OCI-LY7 (cell line): ENCODE measurements at places on chromosomes 12 and 14.
A peak's percentile ranks its signal among the peaks of the same experiment; 100 is the strongest.

DNA sequence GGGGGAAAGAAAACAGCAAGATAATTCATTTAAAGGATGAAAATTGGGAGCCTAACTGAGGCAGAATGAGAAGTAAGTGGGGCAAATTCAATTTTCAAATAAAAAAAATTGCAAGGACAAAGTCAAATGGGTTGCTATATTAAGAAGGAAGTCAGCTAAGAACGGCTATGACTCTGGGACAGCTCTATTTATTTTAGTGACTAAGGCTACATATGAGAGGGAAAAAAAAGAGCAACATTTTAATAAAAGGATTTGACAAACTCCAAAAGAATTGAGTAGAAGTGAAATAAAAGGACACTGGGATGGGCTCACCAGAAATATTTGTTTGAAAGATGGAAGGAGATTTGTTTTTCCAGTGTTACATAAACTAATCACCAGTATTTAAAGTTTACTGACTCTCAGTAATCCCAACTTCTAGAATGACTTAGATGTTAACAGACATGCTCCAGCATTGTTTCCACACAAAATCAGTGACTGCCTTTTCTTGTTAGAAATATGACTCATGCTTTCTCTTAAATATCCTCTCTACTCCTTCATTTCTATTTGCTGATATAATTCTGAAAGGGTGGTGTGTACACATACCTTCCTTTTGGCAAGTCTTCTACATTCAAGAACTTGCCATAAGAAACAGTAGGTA, 198.5 kb downstream of the SLC25A21 start:
- DNase-seq: no peak

- no peak for DNase-seq
Observed at GRCh38 chr12:24553259-24553658, 395.6 kb downstream of the BCAT1 start.

GRCh38 chr12:27595231-27595642, 71.2 kb downstream of the PPFIBP1 start:
- no peak for DNase-seq

GRCh38 chr12:122584177-122584863, 57.3 kb downstream of the KNTC1 start:
- no peak for DNase-seq

- DNase-seq: no peak
Observed at GRCh38 chr14:44791730-44792129, 170.0 kb downstream of the KLHL28 start.

GRCh38 chr12:1716215-1716862, 25.5 kb downstream of the ADIPOR2 start:
- DNase-seq: no peak

GRCh38 chr12:21776175-21776574, 1.7 kb upstream of the KCNJ8 start:
- DNase-seq: no peak

GRCh38 chr12:62396750-62397149, 69.9 kb upstream of the MON2 start:
- no peak for DNase-seq

DNA sequence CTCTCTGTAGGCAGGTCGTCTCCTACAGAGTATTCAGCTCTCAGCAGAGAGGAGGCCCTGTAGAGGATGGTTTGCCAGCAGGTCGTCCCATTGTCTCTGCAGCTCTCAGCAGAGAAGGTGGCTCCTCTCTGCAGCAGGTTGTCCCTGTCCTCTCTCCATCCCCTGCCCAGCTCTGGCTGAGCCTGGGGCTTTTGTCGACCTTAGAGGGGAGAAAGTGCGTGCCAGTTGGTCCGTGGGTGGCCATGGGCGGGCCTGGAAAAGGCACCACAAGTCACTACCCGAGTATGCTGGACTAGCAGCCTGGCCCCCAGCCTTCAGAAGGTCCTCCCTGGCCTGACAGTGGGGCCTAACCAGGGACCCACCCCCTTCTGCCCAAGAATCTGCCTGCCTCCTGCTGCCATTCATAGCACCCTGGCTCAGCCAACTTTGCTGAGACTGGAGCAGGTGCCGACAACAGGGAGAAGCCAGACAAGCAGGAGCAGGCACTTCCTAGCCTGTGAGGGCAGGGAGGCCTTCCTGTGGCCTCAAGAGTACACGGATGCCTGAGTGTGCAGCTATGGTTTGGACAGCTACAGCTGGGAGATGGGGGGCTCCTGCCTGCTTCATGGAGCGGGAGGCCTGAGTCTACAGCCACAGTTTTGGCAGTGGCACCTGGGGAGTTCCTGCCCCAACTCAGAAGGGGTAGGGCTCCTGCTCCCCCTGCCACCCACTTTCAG, 59.7 kb upstream of the KCNH3 start:
- no peak for DNase-seq

DNA sequence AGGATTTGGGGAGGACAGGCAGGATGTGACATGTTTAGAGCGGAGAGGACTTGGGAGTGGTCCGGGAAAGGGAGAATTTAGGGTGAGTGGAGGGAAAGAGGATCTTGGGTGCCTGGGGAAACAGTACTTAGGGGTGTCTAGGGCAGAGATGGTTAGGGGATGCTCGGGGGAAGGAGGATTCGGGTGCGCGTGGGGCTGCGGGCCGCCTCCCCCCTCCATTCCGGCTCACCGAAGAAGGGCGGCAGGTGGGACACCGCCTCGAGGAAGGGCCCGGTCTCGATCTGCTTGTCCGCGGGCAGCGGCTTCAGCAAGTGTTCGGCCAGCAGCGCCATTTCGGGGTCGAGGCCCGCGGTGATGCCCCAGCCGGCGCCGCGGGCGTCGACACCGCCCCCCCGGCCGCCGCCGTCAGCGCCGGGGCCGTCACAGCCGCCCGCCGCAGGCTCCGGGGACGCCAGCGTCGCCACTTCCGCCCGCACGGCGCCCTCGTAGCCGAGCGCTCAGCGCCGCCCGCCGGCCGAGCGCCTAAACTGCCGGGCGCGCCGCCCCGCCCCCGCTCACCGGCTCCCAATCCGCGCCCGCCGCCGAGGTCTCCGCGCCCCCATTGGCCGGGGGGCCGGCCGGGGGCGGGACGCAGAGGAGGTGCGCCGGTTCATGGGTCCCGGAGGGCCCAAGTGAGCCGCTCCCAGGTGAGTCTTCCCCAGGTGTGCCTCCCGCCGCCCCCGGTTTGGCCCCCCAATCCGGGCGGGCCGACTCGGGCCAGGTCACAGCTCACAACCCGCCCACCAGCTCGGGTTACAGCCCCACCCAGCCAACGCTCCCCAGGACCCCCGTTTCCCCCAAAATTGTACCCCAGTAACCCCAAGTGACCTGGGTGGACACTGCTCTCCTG, at the start of gene GLTP:
GLTP (minus strand) TSS at position 499 of the 889 bp plus-strand sequence; CDS start at position 332, 167 bp downstream.
- DNase-seq: peak; percentile 94

GRCh38 chr12:107027636-107028053, 40.7 kb upstream of the MTERF2 start:
- no peak for DNase-seq

DNA sequence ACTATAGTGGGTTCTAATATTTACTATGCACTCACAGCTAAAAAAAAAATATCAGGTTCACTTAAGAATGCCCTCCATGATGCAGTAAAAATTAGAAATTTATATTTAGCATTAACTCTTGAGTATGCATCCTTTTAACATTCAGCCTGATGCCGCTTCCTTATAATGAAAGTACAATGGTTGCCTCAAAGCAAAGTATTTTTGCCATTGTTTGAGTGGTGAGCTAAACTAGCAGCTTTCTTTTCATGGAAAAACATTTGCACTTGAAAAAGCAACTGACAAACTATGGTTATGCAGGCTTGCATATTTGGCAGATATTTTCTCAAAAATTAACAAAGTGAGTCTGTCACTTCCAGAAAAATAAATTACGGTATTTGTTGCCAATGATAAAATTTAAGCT, 188.6 kb downstream of the SLC6A15 start:
- no peak for DNase-seq

GRCh38 chr14:62908506-62908905, 136.8 kb downstream of the KCNH5 start:
- no peak for DNase-seq

DNA sequence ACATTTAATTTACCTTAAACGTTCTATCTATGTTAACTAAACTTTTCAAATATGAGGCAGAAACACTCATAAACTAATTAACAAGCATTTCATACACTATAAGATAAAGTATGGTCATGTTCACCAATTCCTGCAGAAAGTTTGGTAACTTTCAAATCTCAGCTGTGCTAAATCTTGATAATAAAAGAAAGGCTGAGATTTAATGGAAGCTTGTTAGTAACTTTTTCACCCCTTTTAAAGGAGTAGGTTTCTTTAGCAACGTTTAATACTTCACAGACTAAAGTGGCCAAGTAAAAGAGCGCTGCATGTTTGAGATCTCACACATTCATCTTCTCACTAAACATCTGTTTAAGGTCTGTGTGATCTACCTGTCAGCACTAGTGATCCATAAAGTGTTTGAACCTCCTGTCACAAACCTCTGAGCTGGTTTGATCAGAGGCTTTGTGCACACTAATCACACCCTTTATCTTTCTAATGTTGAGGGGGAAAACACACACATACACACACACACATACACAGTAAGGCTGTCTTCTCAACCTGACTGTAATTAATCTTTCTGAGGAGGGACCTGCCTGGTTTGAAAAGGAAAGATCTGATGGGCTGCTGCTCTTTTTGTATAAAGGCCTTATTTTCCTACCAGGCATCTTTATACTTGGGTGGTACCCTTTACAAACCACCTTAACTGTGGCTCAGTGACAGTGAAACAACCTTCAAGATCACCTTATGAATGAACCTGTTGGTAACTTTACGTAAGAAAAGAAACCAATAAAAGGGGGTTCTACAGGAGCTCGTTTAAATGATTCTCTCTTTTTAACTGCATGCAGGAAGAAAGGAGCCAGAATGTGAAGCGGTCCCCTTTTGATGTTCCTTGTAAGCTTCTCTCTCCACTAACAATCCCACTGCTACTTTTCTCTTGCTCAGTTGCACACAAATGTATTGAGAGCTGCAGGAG, 244.2 kb downstream of the SOX5 start:
- DNase-seq: no peak

DNA sequence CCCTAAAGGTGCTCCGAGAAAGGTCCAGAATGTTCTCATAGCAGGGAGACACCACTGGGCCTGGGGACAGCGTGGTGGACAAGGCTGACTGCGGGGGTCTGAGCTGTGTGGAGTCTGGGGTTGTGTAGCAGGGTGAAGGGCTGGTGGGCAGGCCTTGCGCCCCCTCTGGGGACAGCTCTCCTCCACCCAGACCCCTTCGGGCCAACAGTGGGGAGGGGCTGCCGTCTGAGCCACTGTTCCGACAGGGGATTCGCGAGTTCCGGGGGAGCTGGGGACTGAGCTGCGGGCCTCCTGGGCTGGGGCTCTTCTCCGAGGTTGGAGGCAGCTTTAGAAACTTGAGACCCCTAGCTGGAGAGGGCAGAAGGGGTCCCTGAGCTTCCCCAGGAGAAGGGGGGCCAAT, 32.1 kb downstream of the NCKAP5L start:
- DNase-seq: no peak

DNA sequence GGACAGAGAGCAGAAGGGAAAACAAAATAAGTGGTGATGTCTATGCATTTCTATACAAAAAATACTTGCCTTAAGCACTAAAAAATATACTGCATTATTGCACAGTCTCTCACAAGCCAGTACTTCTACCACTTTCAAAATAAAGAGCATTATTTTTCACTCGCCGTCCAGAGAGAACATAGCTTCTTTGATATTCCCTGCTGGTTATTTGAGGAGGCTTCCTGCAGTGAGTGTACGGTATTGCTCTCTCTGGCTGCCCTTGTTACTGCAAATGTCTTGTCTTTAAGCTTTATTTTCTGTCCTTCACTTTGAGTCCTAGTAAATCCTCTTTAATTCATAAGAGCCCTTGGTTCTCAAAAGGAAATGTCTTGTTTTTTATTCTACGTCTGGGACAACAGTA, 81.1 kb downstream of the EML1 start:
- DNase-seq: no peak

- no peak for DNase-seq
Observed at GRCh38 chr12:132178801-132179401, 34.6 kb downstream of the NOC4L start.

GRCh38 chr14:49546766-49547165, 39.4 kb downstream of the RPS29 start:
- DNase-seq: no peak

GRCh38 chr12:34605955-34606748, 583.9 kb downstream of the ALG10 start:
- DNase-seq: no peak

GRCh38 chr12:7433276-7433822, 10.6 kb downstream of the CD163L1 start:
- no peak for DNase-seq

GRCh38 chr14:87971010-87971409, 22.0 kb downstream of the GALC start:
- DNase-seq: no peak

GRCh38 chr12:110107369-110108281, 16.5 kb upstream of the IFT81 start:
- no peak for DNase-seq

GRCh38 chr12:64944966-64945365, 120.5 kb downstream of the TBC1D30 start:
- no peak for DNase-seq

DNA sequence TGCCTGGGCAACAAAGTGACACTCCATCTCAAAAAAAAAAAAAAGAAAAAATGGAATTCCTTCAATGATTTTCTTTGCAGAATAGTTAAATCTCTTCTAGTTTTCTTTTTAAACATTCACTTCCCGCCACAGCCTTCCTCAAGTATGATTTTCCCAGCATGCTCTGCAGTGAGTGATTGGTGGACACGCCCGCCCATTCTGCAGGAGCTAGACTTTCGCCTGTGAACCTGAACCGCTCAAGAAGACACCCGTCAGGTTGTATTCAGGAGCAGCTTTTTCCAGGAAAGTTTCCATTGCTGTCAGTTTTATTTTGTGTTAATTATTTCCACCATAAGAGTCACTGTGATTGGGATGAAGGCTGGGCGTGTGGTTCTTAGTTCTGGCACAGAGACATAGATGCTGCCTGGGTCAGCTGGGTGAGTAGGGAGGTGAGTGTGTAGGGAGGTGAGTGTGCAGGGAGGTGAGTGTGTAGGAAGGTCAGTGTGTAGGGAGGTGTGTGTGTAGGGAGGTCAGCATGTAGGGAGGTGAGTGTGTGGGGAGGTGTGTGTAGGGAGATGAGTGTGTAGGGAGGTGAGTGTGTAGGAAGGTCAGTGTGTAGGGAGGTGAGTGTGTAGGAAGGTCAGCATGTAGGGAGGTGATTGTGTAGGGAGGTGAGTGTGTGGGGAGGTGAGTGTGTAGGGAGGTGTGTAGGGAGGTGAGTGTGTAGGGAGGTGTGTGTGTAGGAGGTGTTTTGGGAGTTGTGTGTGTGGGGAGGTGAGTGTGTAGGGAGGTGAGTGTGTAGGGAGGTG, 76.2 kb downstream of the KIF26A start:
- no peak for DNase-seq

DNA sequence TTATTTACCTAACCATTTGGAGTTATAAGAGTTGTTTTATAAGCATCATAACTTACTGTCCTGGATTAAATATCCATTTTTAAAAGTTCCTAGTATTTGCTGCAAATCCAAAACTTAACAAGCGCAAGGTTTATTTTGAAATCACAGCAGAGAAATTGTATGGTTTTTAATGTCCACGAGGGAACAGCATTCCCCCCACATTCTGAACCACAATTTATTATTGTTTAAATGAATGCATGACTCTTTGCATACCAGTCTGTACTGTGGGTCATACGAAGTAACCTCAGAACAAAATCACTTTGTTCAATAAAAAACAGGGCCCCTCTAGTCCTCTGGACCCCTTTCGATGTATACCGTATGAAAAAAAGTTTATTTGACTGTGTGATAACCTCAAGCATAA, 75.9 kb downstream of the DACT1 start:
- DNase-seq: no peak
